ENCODE measurements at places on chromosomes 13 and 19. TPM values are rescaled to one million over a fixed set of nuclear protein-coding genes. Genes with fewer than 3 reads are reported as not detected.

- DNase-seq, result no peak
Observed at GRCh38 chr19:55112777-55113569, 4.5 kb downstream of the PPP1R12C start.

DNA sequence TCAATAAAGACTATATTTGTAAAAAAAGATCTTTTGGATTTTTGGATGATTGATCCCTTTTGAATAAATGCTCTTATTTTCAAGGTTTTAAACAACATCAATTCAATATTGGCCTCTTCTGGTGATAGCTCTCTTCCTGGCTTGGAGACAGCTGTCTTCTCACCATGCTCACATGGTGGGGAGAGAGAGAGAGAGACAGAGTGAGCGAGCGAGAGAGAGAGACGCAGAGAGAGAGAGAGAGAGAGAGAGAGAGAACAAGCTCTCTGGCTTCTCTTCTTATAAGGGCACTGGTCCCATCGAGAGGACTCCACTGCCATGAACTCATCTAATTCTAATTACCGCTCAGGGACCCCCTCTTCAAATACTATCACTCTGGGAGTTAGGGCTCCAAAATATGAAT is 32.1 kb upstream of the FARP1 start:
- DNase-seq, result no peak

DNA sequence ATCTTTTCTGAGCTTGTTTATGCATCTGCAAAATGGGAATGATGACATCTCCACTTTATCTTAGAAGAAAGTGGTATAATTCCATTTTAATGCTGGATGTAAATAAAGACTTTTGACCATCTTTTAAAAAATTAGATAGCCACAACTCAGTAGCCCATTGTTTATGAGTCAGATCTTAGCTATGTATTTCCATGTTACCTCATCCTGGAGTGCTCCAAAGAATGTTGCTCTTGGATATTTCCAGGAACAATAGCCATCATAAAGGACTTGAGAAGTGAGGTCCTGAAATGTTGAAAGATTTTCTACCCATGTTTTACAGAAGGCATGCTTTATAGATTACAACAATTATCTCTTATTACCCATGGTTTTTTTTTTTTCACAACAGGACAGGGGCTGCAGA is 229.3 kb upstream of the EDNRB start:
- no peak for DNase-seq

GRCh38 chr19:11581740-11582139 is 4.3 kb upstream of the ACP5 start:
- peak; percentile 89 for DNase-seq

DNA sequence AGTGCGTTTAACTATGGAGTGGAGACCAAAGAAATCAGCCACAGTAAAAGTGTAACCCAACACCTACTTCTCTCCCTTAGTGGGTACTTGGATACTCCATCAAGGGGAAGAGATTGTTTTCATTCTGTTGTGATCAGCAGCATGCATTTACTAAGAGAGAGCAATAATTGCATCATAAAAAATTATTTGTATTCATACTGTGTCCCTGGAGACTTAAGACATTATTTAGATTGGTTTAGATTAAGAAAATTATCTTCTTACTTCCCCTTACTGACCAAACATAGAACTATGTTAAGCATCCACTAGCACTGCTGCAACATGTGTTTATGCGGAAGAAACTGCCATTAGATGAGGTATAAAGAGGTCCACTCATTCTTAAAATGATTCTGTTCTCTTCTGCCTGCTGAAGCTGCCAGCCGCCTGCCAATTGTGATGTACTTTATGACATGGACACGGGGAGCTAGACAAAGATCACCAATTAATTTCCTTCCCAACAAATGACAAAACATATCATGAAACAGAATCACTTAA is 738.5 kb downstream of the DIAPH3 start:
- DNase-seq, result no peak

DNA sequence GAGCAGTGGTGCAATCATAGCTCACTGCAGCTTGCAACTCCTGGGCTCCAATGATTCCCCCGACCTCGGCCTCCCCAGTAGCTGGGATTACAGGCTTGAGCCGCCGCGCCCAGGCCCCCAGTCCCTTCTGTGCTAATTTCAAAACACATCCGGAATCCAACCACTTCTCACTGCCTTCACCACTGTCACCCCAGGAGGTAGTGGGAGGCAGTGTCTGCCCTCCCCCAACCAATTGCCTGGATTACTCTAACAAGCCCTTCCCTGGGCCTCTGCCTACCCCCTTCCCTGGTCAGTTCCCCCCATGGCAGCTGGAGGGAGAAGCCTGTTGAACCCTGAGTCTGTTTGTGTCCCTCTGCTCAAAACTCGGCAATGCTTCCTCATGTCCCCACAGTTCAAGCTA is 2.3 kb downstream of the PRAM1 start:
- no peak for DNase-seq

DNA sequence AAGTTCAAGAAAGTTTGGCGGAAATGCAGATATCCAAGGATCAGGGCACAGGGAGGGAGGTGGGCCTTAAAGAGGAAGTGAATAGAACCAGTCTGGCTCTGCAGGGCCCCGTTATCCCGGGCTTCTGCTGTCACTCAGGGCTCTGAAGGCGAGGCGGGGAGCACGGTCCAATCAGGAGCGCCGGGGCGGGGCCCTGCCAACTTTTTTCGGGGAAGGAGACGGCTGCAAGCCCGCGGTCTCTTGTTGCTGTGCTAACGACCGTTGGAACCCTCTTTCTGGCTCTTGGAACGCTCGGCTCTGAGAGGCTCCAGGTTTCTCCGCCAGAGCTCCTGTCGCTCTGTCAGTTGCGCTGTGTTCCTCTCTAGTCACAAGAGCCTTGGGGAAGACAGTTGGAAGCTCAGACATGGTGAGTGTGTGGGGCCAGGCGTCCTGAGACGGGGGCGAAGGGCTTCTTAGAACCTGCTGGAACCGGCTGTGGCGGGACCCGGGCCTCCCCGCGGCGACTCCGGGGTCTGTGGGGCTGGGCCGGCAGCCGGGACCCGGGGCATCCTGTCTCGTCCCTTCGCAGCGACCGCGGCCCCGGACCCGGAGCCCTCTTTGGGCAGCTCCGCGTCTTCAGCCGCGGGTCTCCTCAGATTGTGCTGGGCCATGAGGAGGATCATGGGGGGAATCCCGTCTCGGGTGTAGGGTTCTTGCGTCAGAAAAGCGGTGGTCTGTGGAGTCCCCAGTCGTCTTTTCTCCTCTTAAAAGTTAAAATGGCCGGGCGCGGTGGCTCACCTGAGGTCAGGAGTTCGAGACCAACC is 27.7 kb downstream of the ZNF844 start:
- peak; percentile 93 for DNase-seq

- no peak for DNase-seq
Observed at GRCh38 chr13:43732726-43733125, 54.0 kb downstream of the ENOX1 start.

DNA sequence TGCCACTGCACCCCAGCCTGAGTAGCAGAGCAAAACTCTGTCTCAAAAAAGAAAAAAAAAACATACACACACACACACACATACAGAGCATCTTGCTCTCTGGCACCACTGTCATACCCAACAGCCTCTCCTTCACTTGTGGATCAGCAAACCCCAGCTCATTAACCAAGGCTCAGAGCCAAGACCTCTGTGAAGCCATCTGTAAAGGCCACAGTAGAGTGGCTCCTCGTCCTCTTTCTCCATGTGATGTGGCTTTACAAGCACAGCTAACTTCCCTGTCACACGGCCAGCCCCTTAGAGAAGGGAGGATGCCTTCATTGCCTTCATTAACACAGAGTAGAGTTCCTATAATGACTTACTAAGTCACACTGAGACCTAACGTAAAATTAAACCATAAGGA is 62.7 kb upstream of the LSM14A start:
- no peak for DNase-seq

DNA sequence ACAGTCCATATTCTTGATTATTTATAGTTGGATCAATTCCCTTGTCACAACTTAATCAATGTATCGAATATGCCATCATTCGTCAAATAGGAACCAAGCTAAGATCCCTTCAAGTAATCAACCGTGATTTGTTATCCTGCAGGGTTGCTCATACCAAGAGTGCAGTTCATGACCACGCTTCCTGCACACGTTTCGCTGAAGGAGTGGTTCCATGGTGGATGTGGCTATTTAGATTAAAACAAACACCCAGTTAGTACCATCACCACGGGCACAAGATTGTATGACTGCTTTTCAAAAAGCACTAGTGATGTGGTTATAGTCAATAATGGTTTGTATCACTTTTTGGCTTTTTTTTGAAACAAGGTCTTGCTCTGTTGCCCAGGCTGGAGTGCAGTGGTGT is 41.1 kb upstream of the CCNE1 start:
- no peak for DNase-seq

- DNase-seq, result peak; percentile 84
Observed at GRCh38 chr13:20160306-20161274, at the start of gene GJA3. Gene GJA3 (minus strand): TSS chr13:20161052. CDS start chr13:20143288, 17,764 bp downstream.

DNA sequence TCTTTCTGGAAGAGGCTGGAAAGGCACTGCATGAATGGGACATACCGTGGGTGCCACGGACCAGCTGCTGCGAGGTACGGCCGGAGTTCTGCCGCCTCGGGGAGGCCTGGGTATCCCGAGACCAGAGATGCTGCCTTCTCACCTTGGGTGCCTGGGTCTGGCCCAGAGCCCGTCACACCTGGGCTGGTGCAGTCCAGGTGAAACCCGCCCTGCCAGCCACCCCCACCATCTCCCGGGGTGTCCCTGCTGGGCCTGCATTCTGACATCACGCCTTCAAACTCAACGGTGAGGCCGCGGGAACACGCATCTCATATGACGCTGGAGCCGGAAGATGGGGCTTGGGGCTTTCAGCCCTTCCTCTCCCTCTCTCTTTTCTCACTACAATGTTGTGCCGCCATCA is 98.0 kb downstream of the GADD45B start:
- peak; percentile 49 for DNase-seq

- no peak for DNase-seq
Observed at GRCh38 chr19:31749231-31749630, 400.0 kb upstream of the TSHZ3 start.

DNA sequence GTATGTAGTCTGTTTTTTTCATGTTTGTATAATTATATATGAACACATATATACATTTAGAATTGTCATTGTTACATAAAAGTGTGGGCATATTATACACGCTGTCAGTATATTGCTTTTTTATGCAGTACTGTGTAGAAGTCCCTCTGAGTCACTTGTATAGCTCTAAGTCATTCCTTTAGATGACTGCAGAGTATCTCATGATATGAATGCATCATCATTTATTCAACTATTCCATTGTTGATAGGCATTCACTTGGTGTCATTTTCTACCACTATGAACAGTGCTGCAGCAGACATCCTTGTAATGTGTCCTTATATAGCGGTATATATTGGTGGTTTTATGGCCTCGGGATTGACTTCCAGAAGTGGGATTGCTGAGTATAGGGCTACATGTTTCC is 15.3 kb downstream of the RFXAP start:
- no peak for DNase-seq

DNA sequence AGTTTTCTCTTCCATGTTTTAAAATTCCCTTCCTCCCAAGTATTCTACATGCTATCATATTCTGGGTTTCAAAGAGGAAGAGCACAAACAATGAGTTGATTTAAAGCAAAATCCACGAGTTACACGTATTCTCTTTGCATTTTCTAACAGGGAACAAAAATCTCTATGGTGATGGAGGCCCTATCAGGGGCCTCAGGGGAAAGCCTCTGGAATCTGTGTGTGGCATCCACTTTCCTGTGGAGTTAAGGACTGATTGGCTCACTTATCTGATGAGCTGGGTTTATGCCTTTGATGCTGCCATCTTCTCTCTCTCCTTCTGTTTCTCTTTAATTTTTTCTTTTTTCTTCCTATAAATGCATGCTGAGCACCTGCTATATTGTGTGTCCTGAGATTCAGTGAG is 14.8 kb downstream of the OLFM4 start:
- DNase-seq, result no peak

DNA sequence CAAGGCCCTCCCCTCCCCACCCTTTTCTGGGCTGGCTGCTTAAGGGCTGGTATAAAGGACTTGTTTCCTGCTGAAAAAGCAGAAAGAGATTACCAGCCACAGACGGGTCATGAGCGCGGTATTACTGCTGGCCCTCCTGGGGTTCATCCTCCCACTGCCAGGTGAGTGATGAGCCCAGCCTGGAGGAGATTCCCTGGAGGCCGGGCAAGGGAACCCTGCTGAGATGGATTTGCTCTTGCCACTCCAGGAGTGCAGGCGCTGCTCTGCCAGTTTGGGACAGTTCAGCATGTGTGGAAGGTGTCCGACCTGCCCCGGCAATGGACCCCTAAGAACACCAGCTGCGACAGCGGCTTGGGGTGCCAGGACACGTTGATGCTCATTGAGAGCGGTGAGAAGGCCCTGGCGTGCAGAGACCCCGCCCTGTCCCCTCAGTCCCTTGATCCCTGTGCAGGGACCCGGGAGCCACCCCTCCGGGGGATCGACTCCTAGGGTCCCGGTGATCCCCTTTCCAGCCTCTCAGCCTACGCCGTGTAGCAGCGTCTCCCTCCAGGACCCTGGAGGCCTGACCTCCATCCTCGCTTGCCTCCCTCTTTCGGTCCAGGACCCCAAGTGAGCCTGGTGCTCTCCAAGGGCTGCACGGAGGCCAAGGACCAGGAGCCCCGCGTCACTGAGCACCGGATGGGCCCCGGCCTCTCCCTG is at the start of gene CD177:
Gene CD177 (plus strand): TSS at position 81 of the 699 bp plus-strand sequence. CDS start 29 bp downstream, at position 110.
- no peak for DNase-seq

DNA sequence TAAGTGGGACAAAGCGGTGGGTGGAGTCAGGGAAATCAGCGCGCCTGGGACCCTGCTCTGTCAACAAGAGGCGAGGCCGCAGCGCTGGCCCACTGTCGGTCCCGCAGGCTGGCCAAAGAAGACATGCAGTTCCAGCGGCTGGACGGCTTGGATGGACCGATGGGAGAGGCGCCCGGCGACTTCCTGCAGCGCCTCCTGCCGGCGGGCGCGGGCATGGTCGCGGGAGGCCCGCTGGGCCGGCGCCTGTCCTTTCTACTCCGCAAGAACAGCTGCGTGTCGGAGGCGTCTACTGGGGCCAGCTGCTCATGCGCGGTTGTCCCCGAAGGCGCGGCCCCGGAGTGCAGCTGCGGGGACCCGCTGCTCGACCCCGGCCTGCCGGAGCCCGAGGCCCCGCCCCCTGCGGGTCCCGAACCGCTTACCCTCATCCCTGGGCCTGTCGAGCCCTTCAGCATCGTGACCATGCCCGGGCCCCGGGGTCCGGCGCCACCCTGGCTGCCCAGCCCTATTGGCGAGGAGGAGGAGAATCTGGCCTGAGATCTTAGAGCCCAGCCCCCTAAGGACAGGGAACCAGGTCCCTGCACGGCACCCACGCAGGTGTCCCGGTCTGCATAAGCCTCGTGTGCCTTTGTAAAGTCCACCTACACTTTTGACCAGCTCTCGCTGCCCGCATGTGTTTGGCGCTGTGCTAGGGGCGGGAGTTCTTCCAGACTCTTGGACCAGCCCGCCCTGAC is 6.1 kb downstream of the BEST2 start:
- DNase-seq, result peak; percentile 92

- DNase-seq, result no peak
Observed at GRCh38 chr13:103097366-103097928, 31.2 kb upstream of the SLC10A2 start.

ZSCAN5C gene
- not detected for total RNA-seq

ZNF99 gene
- total RNA-seq, result 0.09 TPM

SYNE4 gene
- 1.3 TPM for total RNA-seq

ZNF229 gene
- total RNA-seq, result 4.2 TPM

PPM1N gene
- 9.9 TPM for total RNA-seq

TSSK6 gene
- total RNA-seq, result 3.7 TPM

IZUMO4 gene
- total RNA-seq, result 5.7 TPM

DAND5 gene
- total RNA-seq, result not detected

All from spleen (tissue), 13 donors.